ENCODE measurements at places on chromosomes 13 and 19.

GRCh38 chr13:112702341-112702985 lies 12.6 kb downstream of the ATP11A start:
- DNase-seq, result peak; percentile 46

- no peak for DNase-seq
Observed at GRCh38 chr13:50006426-50007135, 8.7 kb upstream of the KCNRG start.

- no peak for DNase-seq
Observed at GRCh38 chr13:72540881-72541280, 186.5 kb downstream of the MZT1 start.

GRCh38 chr13:102956449-102956848 lies 109.8 kb downstream of the SLC10A2 start:
- peak; percentile 21 for DNase-seq

GRCh38 chr13:37446503-37446902 lies 152.1 kb downstream of the POSTN start:
- no peak for DNase-seq

DNA sequence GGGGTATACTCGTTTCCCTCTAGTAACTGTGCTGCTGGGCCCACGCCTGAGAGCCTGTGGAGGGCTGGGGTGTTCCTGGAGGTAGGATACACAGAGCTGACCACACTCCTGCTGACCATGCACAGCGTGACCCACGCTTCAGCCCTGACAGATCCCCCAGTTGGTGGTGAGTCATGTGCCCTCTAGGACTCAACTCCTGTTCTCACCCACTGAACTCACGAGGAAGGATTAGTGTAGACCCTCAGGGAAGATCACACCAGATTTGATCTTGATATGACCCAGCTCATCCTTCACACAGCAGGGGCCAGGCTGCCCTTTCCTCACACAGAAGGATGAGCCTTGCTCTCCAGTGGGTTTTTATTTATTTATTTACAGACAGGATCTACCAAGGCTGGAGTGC lies 13.3 kb upstream of the ACP7 start:
- no peak for DNase-seq

- DNase-seq, result no peak
Observed at GRCh38 chr13:22800526-22801401, 380.0 kb upstream of the SGCG start.

GRCh38 chr19:29535214-29535831 lies 9.5 kb downstream of the VSTM2B start:
- DNase-seq, result no peak

DNA sequence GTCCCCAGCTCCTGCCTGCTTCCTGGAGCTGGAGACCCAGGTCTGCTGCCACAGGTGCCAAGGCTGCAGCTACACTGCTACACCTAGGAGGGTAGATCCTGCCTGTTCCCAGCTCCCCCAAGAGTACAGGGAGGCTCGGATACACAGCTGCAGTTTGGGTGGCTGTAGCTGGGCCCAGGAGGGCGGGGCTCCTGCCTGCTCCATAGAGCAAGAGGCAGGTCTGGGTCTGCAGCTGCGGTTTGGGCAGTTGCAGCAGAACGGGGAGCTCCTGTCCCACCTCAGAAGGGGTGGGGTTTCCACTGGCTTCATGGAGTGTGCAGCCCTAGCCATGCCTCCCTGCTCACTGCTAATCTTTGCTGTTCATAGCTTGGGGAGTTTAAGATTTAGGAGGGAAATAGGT lies 199.0 kb downstream of the NUFIP1 start:
- no peak for DNase-seq

All from SK-N-DZ (cell line).